ENCODE measurements at places on chromosomes 2 and 18.
A peak's percentile ranks its signal among the peaks of the same experiment; 100 is the strongest.

DNA sequence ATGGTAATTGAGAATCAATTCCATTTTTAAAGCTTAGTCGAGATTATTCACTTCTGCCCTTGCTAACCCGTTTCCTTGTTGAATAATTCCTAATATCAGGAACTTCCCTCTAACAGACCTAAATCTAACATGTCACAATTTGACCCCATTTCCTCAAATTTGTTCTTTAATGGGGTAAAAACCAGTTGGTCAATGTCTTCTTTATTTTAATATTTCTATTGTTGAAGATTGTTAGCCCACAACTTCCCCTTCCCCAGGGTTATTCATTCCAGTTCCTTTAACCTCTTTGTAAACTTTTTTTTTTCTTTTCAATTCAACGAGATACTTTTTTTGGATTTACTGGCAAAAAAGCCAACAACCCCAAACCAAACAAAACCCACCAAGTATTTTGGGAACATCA lies 7.3 kb downstream of the TNFRSF11A start:
- no peak for DNase-seq

DNA sequence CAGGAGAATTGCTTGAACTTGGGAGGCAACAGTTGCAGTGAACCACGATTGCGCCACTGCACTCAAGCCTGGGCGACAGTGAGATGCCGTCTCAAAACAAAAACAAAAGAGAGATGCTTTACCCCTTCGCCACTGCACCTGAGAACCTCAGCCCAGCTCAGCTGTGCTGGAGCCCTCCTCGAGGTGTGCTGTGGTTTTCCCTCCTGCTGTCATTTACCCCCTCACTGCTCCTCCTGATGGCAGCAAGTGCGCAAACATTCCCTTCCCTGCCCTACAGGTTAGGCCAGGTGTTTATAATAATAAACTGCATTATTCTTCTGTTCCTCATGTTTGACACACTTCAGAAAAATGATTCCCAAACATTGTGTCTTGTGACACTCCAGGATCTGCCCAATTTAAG lies 8.4 kb downstream of the FBXO36 start:
- DNase-seq, result peak; percentile 53

DNA sequence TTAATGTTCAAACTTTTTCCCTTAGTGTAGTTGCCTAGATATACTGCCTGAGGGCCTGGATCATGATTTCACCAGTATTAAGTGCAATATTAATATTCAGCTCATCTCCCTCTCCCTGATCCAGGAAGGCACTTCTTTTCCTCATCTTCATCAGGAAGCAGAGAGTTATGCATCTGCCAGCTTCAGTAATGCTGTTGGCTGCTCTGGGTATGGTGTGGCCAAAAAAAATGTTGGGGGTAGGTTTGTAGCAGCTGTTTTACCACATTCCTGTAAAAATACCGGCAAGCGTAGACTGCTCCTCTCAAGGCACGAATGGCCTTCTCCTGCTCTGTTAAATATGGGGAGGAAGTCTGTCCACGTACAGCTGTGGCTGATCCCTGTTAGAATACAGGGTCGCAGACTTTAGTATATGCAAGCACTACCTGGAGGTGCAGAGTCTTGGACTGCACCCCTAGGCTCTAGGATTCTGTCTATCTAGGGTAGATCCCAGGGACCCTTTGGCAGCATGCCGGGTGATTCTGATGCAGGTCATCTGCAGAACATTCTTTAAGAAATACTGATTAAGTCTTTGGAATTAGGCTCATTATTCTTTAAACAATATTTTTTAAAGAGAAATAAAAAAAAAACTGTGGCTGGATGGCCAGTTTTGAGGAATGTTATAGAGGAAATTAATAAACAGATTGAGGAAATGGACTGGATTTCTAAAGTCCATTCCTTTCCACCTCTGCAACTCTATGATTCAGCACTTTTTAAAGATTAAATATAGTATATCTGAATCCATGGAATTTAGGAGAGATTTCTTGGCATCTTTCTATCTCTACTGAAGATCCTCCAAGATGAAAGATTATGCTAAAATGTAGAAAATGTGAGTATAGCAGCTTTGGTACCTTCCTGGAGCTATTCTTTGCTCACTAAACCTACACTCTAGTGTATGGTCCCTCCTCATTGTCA lies 21.0 kb upstream of the GLS start:
- DNase-seq, result no peak

GRCh38 chr2:110973262-110973661 lies 147.5 kb upstream of the BCL2L11 start:
- no peak for DNase-seq

GRCh38 chr2:76415821-76416220 lies 705.1 kb upstream of the GCFC2 start:
- no peak for DNase-seq

GRCh38 chr2:119469661-119470297 lies 38.1 kb downstream of the TMEM37 start:
- peak; percentile 58 for DNase-seq

GRCh38 chr2:11963966-11964365 lies 217.5 kb downstream of the LPIN1 start:
- peak; percentile 4 for DNase-seq

GRCh38 chr18:45332871-45333270 lies 282.4 kb upstream of the SLC14A2 start:
- DNase-seq, result no peak

DNA sequence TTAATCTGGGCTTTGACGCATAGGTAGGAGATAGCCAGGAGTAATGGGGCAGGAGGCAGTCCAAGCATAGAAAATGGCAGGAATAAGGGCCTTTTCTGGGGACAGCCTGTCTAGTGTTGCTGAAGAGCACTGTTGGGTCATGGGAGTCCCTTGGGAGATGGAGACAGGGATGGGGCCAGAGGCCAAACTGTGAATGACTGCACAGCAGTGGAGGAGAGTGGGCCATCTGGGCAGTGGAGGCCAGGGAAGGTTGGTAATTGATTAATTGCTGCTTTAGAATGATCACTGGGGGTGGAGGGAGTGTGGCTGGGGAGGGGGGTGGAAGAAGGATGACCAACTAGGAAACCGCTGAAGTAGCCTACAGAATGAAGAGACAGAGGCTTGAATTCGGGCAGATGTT lies 28.6 kb upstream of the CREG2 start:
- DNase-seq, result no peak

- peak; percentile 93 for DNase-seq
These were observed 1344.2 kb downstream of the LRP1B start for GRCh38 chr2:140786585-140786984.

- DNase-seq, result no peak
These were observed 152.0 kb upstream of the SLC1A4 start for GRCh38 chr2:64837116-64837731.

- DNase-seq, result peak; percentile 83
These were observed at the start of gene ZDBF2 for GRCh38 chr2:206274434-206275311. ZDBF2 (plus strand) TSS chr2:206274663; CDS start chr2:206281850, 7,187 bp downstream.

GRCh38 chr2:156615836-156616322 lies 179.7 kb downstream of the GPD2 start:
- no peak for DNase-seq

DNA sequence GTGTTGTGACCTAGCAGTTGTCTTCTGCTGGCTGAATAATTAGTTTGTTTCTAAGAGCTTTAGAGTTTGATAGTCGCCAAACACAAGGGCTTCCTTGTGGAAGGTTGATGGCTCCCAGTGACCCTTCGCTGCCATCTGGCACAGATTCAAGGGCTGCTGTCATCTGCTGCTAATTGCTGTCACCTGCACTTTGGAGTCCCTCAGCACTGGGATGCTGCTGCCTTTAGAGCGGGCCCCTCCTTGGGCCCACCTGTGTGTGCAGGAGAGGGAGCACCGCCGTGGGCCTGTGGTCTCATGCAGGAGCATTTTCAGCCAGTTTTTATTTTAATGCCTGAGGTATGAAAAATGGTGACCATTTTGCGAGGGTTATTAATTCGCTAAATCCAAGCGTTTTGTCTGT lies 154.0 kb upstream of the NFATC1 start:
- DNase-seq, result peak; percentile 88

- peak; percentile 82 for DNase-seq
These were observed 247.5 kb downstream of the KCNJ3 start for GRCh38 chr2:154945984-154946383.

- peak; percentile 15 for DNase-seq
These were observed 110.9 kb downstream of the NAB1 start for GRCh38 chr2:190759749-190760213.

DNA sequence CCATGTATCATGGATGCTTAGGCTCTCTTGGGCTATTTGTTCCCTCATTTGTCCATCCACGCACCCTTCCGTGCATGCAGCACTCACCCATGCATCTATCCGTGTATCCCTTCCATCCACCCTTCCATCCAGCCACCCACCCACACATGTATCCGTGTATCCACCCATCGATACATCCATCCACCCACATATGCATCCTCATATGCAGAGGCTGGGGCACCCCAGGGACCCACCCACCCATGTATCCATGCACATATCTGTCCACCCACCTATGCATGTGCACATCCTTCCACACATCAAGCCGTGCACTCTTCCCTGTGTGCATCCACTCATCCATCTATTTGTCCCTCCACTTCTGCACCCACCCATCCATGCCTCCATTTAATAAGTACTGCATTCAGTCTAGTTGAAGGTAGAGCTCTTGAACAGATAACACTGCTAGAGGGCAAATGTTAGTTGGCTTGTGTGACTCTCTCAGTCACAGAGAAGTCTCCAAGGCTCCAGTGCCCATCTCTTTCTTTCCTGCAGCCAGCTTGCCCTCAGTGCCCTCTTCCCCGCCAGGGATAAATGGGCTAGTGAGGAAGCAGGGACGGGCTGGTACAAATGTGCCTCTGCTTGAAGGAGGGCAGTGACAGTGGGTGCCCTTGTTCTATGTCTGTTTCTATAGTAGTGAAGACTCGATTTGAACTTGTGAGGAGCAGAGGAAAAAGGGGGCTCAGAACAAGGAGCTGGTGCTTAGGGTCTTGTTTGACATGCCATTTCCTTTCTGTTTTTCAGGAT lies 61.5 kb downstream of the EMILIN2 start:
- no peak for DNase-seq

GRCh38 chr2:223042704-223043118 lies 9.3 kb upstream of the KCNE4 start:
- peak; percentile 27 for DNase-seq

GRCh38 chr18:31634331-31634713 lies 42.6 kb downstream of the TTR start:
- no peak for DNase-seq

GRCh38 chr2:142843731-142844130 lies 33.7 kb upstream of the KYNU start:
- no peak for DNase-seq

- DNase-seq, result no peak
These were observed 8.9 kb upstream of the AFF3 start for GRCh38 chr2:100151310-100151709.

GRCh38 chr18:9617006-9617542 lies 2.7 kb upstream of the PPP4R1 start:
- peak; percentile 38 for DNase-seq

DNA sequence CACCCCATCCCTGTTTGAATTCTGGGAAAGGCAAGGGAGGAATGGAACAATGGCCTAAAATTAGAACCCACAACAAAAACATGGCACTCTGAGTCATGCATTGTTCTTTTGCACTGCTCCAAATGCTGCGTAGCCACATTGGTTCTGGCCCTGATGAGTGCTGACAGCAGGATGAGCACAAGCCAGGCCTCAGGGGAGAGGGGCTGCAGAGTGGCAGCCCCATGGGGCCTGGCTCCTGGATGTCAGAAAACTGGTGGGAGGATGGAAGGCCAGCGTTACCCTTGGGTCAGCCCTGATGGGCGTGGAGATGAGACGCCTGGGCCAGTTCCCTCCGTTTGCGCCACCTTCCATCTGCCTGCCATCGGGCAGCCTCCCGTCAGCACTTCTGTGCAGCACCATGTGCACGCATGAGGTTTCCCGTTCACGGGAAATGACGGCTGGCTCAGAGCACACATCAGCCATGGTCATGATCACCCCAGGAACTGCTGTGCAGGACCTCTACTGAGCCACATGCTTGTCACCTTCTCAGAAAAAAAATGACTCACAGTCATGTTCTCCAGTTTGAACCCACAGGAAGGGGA lies 65.6 kb downstream of the CYP26B1 start:
- DNase-seq, result no peak
